ENCODE measurements at places on chromosomes 6 and 20.
A peak's percentile ranks its signal among the peaks of the same experiment; 100 is the strongest.

DNA sequence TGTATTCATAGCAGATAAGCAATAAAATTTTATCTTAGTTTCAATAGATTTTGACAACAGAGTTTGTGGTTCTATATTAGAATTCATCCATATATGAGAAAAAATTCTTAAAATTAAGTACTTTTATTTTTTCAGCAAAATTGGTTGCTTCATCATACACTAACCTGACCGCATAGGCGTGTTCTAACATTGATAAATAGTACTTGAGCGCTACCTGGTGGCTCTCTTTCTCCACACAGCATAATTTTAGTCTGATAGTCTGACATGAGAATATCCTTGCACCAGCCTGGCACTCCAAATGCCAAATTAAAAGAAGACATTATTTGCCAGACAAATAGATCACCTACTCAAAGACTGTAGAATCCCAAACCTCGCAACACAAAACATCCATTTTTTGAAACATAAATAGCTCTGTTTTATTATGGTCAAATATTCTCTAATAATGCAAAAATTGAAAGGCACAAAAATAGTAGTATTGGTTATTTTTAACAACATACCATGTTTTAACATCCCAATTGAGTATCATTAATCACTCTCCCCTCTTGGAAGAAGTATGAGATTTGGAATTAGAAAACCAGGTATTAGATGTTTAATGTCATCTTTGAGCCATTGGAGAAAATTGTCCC lies 33.0 kb upstream of the FILIP1 start:
- DNase-seq: no peak

DNA sequence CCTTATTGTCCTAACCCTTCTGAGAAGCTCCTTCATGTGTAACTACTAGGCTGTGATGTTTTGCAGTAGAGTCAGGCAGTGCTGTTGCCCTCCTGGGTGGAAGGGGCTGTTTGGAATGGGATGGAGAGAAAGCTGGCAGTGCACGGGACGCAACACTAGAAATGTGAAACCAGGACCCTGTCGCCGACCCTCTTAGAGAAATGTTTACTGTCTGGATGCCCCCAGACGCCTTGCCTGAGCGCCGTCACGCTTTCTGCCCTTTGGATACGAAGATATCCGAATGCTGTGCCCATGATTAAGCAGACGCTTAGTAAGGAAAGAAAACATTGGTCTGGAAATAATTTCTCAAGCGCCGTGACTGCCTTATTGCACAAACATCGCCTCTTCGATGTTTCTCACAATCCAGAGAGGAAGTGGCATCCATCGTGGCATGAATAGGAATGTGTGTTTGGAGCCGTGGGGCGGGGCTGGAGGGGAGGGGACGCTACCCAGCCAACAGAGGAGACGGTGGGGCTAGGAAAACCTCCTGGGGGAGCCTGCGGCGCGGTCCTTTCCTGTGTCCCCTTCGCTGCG lies 661 bp upstream of the PPP1R14C start:
- no peak for DNase-seq

- DNase-seq: no peak
These were observed 511 bp upstream of the OGFR start for GRCh38 chr20:62804021-62804626.

DNA sequence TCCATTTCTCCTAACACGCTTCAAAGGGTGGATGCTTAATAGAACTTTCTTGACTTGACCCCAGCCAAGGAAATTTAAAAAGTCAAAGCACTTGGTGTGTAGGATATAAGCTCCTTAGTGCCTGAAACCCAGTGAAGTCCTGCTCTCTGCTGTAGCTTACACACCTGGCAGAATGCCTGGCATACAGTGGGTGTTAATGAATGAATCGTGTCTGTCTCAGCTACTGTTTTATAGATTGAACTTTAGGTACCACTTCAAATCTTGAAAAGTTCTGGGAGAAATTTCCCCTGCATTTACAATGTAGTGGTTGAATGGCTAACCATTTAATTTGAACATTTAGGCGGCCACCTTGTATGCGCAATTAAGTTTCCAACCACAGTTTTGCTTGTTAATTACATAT lies 70.5 kb upstream of the ZNF217 start:
- DNase-seq: no peak

DNA sequence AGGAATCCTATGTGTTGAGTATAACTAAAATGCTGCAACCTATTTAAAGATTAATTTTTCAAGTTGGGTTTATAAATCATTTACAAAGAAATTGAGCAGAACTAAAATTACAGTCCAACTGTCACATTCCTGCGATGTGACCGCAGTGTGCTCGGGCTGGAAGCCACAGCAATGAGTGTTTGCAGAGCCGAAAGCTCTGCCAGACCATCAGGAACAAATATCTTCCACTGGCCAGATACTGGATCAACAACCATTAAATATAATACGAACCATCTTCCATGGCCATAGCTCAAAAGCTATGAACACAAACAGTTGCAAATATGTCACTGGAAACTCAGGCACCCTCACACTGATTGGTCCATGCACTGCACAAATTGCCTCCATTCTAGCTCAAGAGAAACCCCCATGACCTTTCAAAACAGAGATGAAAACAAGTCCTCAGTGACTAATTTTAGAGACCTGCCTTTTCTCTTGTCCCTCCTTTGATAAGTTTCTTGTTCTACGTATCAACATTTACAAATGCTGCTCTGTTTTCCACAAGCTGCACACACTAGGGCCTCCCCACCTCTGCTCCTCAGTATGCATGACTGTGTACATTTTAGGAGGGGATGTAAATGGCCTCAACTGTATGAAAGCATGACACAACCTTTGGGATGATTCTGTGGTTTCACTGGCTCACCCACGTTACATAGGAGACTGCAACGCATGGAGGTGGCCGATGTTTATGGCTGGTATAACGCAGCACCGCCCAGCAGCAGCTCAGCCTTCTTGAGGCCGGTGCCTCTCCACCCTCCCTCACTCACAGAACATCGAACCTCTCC lies 171.7 kb downstream of the WDR27 start:
- DNase-seq: no peak

DNA sequence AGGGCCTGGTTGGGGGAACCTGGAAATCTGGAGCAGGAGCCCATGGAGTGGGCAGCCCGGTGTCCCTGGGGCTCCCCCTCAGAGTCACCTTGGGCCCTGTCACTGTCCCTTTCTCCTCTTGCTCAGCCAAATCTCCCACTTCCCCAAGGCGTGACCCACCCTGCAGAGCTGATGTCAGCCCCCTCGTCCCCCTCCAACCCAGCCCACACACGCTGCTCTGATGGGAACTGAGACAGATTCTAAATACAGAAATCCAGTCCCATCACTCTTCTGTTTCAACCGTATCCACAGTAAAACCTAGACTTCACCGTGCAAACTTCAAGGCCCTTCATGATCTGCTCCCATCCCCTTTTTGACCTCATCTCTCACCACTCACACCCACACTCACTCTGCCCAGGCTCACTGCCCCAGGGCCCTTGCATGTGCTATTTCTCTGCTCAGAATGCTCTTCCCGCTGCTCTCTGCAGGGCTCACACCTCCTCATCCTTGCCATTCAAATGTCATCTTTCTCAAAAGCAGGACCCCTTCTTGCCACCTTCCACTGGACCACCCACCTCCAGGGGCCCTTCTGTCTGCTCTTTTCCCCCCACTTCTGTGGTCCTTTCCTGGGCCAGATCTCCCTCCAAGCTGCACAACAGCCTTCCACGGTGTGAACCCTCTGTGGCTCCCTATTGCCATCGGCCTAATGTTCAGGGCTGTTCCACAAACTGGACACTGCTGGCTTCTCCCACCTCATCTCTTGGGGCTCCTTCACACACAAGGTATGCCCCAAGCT lies 16.6 kb downstream of the TGM2 start:
- DNase-seq: no peak

DNA sequence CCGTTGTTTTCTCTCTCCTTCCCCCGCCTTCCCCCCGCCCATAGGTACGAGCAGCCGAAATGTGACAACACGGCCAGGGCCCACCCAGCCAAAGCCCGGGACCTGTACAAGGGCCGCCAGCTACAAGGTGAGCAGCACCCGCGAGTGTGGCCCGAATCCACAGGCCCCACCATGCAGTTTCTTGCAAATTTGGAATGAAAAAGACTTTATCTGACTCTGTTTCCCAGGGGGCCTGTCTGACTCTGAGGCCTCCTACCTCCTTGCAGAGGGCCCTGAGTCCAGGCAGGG lies 167.1 kb downstream of the SMOC2 start:
- DNase-seq: no peak

DNA sequence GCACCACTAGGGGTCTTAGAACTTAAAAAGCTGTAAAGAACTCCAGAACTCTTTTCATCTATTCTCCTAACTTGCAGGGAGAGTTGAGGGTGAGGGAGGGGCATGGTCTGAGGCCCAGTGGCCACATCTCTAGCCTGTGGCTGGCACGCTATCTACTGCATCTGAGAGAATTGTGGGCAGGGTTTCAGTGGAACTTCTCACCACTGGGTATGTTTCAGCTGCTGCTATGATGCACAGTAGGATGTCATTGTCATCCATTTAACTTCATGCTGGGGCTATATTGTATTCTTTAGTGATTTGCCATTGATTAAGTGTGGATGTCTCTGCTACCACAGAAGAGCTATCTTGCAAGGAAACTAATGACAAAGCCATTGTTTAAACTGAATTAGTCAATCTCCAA lies 4.5 kb downstream of the TMEM14A start:
- no peak for DNase-seq

GRCh38 chr20:2390951-2391675 lies 10.4 kb downstream of the TGM6 start:
- no peak for DNase-seq

DNA sequence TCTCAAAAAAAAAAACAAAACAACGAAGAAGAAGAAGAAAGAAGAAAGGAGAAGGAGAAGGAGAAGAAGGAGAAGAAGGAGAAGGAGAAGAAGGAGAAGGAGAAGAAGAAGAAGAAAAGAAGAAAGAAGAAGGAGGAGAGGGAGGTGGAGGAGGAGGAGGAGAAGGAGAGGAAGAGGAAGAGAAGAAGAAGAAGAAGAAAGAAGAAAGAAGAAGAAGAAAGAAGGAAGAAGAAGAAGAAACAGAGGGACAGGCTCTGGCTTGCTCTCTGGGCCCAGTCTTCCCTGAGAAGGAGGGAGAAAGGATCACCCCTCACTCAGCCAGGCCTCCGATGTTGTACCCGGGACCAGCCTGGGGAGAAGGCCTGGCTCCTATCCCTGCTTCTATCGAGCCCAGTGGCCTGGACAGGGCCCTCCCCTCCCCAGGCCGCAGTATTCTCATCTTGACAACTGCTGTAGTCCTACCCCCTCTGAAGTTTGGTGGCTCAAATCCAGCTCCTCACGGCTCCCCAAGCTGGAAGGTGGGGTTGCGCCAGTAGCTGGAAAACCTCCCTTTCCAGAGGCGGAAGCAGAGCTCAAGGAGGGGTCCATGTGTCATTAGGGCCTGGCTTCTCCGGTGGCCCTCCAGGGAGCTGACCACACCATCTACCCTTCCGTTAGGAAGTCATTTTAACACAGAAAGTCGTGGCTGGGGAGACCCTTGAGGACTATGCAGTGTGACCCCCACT lies 18.9 kb downstream of the C6orf132 start:
- DNase-seq: no peak

DNA sequence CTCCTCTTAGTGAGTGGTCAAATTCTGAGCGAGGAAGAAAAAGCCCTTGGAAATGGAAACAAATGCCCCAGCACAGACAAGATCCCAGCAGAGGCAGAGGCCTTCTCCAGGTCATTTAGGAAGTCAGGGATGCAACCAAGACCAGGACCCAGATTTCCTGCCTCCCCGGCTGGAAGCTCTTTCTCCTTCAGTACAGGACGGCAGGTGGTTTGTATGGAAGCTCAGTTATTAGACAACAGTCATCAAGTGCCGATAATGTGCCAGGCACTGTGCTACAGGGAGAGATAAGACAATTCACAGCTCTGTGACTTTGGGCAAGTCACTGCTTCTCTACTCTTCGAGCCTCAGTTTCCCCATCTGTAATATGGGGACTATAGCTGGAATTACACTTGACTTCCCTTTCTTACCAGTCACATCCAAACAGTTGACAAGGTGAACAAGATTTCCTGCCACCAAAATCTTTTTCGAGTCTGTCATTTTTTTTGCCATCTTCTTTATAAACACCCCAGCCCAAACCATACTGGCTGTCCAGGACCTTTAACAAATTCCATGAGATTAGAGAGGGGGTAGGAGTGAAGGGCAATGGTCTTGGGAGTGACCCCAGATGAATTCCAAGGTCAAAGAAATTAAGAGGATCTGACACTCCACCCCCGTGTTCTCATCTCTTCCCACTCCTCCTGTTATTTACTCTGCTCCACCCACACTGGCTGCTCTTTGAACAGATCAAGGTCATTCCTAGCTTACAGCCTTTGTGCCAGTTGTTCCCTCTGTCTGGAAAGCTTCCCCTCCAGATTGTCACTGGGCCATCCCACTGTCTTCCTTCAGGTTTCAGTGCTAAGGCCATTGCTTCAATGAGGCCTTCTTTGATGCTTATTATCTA lies 6.0 kb downstream of the MMP9 start:
- DNase-seq: no peak

GRCh38 chr20:46299078-46299477 lies 9.2 kb downstream of the CDH22 start:
- no peak for DNase-seq

- peak; percentile 64 for DNase-seq
These were observed 45.3 kb upstream of the PRELID3B start for GRCh38 chr20:59087829-59088433.

DNA sequence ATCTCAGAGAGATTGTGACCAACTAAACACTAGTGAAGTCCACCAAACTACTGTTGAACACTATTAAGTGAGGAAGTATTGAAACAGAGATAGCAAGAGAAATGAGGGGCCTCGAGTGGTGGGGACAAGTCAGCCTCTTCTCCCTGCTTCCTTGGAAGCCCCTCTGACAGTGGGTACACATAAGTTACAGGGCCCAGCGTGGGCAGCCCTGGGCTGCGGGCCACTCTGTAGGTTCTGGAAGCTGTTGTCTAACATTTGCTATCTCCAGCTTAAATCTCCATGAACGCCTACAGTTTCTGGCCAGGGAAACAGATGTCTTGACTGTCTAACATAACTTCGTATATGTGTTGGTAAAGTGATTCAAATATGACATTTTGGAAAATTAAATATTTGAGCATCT lies 71.4 kb downstream of the KLHL32 start:
- no peak for DNase-seq

- DNase-seq: no peak
These were observed 9.8 kb downstream of the SYNGAP1 start for GRCh38 chr6:33429750-33430052.

- no peak for DNase-seq
These were observed 79.8 kb upstream of the KCNK16 start for GRCh38 chr6:39402239-39402751.

DNA sequence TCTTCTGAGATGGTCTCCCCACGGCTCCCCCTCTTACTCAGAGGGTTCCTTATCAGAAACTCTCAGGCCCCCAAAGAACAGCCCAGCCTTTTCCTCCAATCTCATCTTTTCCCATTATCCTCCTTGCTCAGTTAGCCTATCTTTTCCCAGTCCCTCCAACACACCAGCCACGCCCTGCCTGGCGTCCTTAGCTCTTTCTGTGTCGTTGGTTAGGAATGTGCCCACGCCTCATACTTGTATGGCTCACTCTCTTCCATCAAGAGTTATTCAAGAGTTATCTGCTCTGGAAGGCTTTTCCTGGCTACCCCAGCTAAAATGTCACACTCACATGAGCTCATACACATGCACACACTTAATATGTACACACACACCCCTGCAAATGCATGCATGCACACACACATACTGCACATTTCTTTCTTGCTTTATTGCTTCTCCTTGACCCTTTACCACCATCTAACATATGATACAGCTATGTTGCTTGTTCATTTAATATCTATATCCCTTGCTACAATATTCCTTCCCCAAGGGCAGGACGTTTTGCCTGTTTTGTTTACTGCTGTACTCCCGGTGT lies 37.6 kb downstream of the SLC2A10 start:
- no peak for DNase-seq

- DNase-seq: no peak
These were observed 42.2 kb upstream of the ADTRP start for GRCh38 chr6:11820821-11821220.

Measured in stimulated activated CD4-positive, alpha-beta T cell treated with anti-CD3 and anti-CD28 coated beads, TNF-alpha, amount 100 ng/mL, for 1 hour (primary cell).